Non-pigmented ciliary epithelial cell (primary cell): ENCODE measurements at places on chromosomes 7 and 10.

DNA sequence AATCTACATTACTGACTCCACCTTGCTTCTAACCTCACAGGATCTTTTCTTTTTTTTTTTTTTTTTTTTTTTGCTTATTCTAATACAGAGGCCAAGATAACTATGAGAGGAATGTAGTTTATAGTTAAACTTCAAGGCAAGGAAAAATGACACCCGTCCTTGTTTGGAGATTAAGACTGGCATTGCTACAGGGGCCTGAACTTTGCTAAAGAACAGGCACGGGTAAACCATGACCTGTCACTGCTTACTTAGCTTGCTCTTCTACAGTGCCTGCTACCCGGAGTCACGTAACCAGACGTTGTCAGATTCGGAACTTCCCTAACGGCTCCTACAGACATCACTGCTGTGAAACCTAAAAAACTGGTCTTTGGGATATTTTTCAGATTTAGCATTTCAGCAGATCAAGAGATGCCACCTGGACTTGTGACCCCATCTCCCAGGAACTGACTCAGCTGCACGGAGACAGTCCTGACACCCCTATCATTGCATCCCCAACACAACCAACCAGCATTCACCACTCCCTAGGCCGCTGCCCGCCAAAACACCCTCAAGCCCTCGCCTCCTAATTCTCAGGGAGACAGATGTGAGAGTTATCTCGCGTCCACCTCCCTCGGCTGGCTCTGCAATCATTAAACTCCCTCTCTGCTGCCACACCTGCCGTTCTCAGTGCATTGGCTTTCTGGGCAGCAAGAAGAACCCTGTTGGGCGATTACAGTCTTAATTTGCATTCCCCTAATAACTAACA, 27.5 kb downstream of the MAD1L1 start:
- no peak for DNase-seq

DNA sequence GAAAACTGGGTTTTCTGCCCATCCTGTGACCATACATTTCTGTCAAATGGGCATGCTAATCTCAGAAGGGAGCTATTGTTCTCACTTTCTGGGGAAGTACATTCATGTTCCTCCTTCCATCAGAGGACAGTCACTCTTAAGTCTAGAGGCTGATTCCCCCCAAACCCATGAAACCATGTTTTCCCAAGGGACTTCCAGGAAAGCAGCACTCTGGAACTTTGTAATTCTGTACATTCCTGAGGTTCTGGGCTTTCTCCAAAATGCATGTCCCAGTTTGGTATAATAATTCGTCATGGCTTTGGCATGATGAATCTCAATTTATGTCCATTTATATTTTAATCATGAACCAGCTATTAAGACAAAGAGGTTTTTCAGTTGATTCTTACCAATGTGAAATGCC, 688.1 kb downstream of the LRMDA start:
- no peak for DNase-seq

GRCh38 chr7:31052487-31052840, 356 bp downstream of the ADCYAP1R1 start:
- no peak for DNase-seq

DNA sequence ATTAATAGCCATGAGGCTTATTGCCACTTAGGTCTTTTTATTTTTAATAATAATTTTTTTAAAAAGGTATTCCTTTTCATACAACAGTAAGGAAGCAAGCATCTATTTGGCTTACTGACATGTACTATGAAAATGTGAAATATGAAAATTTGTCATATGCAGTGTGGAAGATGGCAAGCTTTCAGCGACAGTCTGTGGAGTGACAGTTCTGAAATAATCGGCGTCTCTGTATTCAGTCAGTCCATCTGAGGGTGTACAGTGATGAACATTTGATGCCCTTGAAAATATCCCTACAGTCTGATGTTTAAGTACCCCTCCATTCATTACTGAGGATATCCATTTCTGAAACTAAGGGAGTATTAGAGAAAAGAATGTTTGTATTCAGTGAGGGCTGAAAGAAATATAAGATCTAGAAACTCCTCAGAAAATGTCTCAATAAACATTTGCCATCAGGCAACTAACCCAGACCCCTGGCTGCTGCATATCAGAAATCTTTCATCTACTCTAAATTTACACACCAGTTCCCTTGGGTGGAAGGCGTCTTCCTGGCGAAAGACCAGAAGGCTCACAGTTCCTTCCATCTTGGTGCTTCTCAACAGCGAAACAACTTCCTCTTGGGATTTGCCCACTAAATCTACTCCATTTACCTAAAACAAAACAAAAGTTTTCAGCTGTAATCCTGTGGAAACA, 440.6 kb downstream of the PARD3 start:
- no peak for DNase-seq

GRCh38 chr10:67114945-67115344, 189.1 kb downstream of the LRRTM3 start:
- DNase-seq = no peak

- no peak for DNase-seq
These were observed 99.7 kb upstream of the PITRM1 start for GRCh38 chr10:3272300-3272699.

DNA sequence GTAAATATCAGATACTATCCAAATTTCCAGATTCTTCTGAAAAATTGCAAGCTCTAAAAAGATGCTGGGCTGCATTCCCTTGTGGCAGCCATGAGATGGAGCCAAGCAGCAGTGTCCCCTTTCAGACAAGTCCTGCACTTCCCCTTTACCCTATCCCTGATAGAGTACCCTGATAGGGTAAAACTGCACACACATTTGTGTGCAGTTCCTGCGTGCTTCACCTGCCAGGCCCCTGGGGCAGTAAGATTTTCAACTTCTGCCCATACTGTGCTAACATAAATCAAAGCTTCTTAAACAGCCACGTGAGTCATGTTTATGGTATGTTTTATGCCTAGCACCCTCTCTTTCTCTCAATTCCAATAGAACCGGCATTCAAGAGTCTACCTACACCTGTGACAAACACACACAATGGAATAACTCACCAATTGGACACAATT, 52.2 kb downstream of the IFIT5 start:
- peak; percentile 38 for DNase-seq

DNA sequence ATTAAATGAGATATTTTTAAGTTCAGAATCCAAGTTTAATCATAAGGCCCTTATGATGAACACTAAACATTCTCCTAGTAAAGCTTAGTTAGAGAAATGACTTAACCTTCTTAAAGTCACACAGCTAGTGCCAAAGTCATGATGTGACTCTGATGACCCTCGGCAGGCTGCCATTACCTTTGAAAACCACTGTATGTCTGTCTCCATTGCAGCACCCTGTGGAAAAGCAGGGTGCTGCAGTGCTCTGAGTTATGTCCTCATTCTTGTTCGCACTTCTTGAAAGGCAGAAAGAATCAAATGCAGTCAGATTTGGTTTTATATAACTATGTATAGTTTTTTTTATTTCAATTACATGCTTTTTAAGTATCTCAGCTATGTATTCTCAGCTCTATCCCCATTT, 105.0 kb downstream of the PHTF2 start:
- DNase-seq = no peak

DNA sequence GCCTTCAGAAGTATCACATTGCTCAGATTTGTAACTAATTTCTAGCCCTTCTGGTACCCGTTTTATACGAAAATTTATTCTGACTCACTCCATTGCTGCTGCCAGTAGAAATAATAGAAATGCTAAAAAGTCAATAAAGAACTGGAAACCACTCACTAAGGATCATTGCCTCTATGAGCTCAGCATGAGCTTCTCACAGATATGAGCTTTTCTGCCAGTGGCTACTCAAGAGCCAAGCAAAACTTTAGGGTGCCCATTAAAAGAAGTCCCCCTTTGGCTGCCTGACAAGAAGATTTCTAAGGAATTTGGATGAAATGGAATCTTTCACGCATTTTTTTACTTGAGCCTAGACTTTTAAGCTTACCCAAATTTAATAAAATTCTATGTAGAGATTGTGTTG, 52.5 kb downstream of the GPR37 start:
- DNase-seq = no peak

DNA sequence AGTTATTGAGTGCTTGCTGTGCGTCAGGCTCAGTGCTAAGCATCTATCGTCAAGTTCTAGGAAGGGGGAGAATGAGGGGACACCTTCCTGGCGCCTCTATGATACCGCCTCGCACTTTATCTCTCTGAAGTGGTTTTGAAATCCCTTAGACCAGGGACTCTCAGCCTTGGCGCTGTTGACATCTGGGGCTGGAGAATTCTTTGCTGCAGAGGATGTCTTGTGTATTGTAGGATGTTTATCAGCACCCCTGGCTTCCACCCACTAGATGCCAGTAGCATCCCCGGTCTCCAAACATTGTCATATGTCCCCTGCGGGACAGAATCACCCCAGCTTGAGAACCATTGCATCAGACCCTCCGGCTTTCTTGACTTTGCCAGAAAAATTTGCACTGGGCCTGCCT, 285.5 kb downstream of the CCDC3 start:
- no peak for DNase-seq

DNA sequence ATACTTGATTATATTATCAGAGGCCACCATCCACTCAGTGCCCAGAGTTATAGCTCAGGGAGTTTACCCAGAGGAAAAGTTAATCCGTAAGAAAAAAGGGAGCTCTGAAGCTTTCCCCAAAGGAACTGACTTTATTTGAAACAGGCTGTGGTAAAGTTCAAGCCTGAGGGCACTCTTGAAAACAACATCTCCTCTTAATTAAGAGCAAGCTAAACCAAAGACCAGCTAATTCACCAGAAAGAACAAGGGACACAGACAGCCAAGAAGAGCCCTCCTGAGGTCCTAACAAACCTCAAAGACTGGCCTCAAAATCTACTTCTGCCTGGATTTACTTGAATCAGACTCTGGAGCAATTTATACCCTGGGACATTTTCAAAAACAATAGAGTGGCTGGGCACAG, 159.6 kb upstream of the CHST15 start:
- DNase-seq = no peak
